Stromal cell of bone marrow (primary cell): ENCODE measurements at places on chromosomes 7 and 10.

DNA sequence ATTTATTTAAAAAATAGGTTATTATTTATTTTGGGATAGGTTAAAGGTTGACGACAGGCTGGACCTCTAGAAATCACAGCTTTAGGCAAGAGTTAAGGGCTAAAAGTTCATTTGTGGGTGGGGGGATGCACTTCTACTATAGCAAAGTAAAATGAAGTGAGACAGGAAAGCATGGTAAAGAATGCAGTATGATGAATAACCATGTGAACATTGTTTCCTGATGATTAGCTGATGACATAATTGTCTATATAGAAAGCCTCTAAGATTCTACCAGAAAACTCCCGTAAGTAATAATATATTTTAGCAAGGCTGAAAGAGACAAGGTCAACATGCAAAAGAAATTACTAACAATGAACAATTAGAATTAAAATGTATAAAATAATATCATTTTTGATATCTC lies 25.7 kb upstream of the PRSS37 start:
- DNase-seq: no peak

- DNase-seq: no peak
Measured at GRCh38 chr10:22825841-22826240, 102.0 kb upstream of the ARMC3 start.

DNA sequence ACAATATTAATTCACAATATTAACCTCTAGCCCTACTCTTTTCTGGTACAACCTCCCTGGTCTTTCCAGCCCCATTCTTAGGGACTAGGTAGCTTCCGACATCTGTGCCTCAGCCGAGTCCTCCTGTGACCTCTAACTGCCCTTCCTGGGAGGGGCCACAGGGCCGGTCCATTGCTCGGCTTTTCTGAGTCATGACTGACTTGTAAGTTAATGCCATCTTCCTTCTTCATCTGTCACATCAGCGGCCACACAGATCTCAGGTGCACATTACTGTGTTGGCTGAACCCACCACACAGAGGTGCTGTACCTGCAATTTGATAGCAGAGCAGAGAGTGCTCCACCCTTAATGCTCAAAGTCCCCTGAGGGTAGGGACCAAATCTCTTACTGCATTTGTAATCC lies 4.1 kb upstream of the CPA4 start:
- DNase-seq: no peak

- peak; percentile 95 for DNase-seq
Measured at GRCh38 chr10:119401671-119402395, 140.7 kb downstream of the RGS10 start.

- no peak for DNase-seq
Measured at GRCh38 chr7:26964156-26964808, 99.9 kb upstream of the SKAP2 start.

GRCh38 chr7:64045301-64046040 lies at the start of gene ZNF727:
TSS of gene ZNF727 (plus strand) at chr7:64045434. CDS start at chr7:64045622, 188 bp downstream.
- DNase-seq: peak; percentile 50

DNA sequence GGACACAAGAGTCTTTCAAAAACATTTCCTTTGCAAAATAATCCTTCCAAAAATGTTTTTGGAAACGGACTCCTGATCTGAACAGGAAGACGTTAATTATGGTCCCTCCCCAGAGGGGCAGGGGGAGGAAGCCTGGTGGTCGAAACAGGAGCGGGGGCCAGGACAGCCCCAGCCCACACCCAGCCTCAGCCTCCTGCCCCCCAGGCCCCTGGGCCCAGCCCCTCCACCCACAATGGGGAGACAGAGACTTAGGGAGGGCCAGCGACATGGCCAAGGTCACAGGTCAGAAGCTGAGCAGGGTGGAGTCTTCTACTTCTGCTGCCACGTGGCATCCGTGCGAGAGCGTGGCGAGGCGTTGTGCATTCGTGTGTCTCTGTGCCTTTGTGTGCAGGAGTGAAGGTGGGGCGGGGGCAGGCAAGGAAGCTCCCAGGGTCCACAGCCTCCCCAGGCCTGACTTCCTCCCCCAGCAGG lies 14.0 kb upstream of the GRIFIN start:
- DNase-seq: no peak

- DNase-seq: no peak
Measured at GRCh38 chr7:28778786-28779185, 179.3 kb downstream of the TRIL start.

DNA sequence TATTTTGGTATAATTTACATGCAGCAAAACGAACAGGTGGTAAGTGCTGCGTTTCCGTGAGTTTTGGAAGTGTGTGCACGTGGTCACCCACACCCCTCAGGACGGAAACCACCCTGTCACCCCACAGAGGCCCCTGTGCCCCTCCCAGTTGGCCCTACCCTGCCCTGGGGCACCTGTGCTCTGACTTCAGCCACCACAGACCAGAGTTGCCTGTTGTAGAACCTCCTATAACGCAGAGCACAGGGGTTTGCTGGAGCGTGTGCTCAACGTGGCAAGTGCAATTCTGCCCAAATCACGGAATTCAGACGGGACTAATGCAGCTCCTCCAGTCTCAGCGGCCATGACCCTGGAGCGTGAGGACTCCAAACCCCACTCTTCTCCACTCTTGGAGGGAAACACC lies 9.6 kb upstream of the CFAP46 start:
- DNase-seq: no peak

- no peak for DNase-seq
Measured at GRCh38 chr10:122290833-122291532, 19.9 kb downstream of the BTBD16 start.

- no peak for DNase-seq
Measured at GRCh38 chr7:48458701-48459524, 287.7 kb downstream of the ABCA13 start.

DNA sequence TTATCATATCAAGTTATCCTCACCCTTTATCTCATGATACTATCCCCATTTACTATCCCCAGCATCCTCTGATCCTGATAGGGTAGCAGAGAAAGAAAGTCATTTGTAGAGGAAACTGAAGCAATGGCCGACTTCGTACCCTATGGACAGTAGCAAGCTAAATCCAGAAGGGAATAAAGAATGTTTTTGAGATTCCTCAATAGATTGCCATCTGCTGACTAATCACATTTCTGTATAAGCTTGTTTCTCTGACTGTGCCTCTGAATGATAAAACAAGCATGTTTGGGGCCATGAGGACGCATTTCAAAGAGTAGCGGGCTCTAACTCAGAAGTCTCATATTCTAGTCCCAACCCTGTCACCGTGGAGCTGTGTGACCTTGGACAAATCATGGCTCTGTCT lies 13.2 kb upstream of the FAM107B start:
- no peak for DNase-seq

DNA sequence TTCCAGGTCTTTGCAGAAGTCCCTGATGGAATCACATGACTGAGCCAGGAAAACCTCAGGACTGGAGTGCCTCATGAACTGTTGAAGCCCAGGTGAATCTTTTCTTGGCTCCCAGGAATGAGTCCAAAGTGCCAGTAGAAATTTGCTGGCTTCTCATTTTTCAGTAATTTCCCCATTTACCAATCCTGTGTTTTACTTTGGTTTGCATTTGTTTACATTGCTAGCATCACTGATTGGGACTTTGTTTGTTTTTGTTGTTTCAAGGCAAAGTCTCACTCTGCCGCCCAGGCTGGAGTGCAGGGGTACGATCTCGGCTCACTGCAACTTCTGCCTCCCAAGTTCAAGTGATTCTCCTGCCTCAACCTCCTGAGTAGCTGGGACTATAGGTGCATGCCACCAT lies 1.6 kb upstream of the ZNF12 start:
- DNase-seq: no peak

DNA sequence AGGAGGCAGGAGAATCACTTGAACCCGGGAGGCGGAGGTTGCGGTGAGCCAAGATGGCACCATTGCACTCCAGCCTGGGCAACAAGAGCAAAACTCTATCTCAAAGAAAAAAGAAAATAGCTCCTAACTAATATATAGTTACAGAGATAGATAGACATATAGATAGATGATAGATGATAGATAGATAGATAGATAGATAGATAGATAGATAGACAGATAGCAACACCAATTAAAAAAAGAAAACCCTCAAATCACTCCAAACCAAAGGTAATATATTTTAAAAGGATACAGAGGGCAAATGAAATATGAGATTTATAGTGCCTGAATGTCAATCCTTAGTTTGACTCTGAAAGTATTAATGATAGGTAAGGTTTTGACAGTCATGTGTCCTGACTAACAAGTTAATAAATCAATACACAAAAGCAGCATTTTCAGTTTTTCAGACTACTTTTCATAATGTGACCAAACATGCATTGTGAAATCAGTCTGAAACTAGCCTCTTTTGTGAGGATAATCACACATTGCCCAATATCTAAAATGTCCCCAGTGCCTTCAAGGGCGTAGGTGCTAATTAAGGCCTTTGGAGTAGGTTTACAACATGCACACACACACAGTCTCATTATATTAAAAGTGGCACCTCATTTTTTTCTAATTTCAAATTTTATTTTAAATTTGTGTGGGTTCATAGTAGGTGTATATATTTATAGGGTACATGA lies 61.2 kb downstream of the BPGM start:
- no peak for DNase-seq

- no peak for DNase-seq
Measured at GRCh38 chr7:73439410-73439704, 5.8 kb downstream of the FZD9 start.

- no peak for DNase-seq
Measured at GRCh38 chr10:856416-857157, 74.9 kb downstream of the LARP4B start.

DNA sequence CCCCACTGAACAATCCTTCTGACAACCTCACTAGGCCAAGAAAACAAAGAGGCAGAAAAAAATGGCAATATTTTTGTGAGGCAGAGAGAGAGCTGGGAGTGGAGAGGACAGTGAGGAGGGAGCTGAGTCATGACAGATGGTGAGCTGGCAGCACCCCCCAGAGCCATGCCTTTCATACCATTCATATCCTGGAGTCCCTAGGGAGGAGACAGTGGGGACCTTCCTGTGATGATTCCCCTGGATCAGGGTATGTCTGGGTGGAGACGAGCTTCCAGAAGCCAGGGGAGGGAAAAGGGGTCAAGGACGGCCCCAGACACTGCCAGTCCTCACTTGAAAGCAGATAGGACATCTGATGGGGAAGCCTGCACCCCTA lies 160.5 kb downstream of the ADAM12 start:
- no peak for DNase-seq

DNA sequence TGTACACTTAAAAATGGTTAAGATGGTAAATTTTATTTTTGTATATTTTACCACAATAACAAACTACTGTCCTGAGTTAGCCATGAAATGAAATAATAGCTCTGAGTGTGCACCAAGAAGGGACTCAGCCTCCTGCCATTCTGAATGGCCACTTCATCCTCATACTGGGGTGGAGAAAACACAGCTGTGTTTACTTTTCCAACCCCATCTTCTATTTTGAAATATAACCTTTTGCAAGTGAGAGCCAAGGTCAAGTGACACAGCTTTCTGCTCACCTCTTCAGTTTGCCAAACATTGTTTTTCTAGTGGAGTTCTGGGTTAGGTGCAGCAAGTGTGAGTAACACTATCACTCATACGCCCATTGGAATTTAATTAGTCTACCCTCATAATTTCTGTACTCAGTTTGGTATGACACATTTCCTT lies 107.4 kb upstream of the GLCCI1 start:
- peak; percentile 43 for DNase-seq

GRCh38 chr7:67813621-67814292 lies 817.1 kb downstream of the TYW1 start:
- no peak for DNase-seq

- DNase-seq: no peak
Measured at GRCh38 chr7:113562801-113563200, 356.0 kb downstream of the PPP1R3A start.

DNA sequence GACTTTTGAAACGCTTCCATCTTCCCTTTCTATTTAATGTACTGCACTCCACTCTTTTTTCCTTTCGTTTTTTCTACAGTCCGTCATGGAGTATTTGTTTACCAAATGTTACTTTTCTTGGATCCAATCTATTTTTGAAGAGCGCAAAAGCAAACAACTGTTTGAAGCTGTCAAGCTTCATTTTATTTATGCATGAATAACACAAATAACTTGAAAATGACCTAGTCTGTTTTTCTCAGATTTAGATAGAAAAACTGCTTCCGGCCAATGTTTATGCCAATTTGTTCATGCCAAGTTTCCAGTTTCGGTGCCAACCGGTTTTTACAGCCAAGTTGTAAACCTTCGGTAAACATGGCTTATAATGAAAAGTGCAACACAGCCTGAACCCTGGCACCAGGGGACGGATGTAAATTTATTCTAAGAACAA lies 150.9 kb upstream of the KLF6 start:
- DNase-seq: no peak

- DNase-seq: no peak
Measured at GRCh38 chr10:123571978-123572377, 94.2 kb upstream of the GPR26 start.

GRCh38 chr7:70612811-70613210 lies 519.1 kb upstream of the GALNT17 start:
- DNase-seq: no peak

- DNase-seq: no peak
Measured at GRCh38 chr10:26637521-26638275, 59.8 kb upstream of the PDSS1 start.

GRCh38 chr7:150502519-150502918 lies 12.2 kb upstream of the GIMAP7 start:
- DNase-seq: no peak

DNA sequence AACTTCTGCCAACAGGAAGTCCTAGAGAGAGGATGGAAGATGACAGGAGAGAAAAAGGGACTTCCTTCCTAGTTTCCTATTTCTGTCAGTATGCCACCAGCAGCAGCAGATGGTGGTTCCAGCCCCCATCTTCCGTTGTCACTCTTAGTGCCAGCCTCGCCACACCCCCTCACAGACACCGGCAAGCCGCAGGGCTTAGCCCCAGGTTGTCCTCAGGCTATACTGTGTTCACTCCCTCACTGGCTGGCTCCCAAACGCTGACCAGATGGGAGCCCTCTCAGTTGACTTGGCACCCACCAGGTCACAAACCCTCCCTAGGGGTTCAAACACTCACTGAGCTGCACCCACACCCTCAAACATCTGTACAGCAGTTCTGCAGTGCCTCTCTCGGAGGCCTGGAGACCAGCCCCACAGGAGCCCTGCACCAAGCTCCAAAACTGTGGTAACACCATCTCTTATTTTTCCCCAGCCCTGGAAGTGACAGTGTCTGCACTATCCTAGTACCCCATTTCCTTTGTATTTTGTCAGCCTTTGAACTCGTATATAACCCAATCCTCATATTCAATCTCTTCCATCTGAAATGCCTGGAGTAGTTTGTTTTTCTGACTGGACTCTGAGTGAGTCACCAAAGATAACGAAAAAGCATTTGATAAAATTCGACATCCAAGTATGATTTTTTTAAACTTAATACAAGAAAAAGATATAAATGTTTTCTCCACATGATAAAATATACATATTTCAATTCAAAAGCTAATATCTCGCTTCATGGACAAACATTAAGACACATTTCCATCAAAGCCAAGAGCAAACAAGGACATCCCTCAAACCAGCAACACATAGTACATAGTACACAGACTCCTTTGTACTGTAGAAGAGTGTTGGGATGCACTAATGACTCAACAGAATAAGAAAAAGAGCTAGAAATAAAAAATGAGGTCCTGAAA lies 34.5 kb downstream of the SMURF1 start:
- DNase-seq: no peak

DNA sequence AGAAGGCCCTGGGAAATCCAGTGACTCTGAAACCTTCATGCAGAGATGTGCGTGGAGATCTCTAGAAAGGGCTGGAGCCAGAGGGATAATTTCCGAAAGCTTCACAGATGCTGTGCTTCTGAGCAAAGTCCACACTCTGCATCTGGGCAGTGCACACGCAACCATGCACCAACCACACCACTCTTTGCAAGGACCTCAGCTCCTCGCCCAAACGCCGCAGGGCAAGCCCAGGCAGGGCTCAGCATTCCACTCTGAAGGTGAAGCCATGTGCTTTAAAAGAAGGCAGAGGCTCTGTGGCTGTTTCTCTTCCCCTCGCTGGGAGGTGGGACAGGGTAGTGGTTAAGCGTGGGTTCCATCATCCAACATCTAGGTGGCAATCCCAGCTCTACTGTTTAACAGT lies 48.4 kb downstream of the ASB13 start:
- DNase-seq: no peak
